ENCODE measurements at places on chromosomes 3 and 15. TPM values are rescaled to one million over a fixed set of nuclear protein-coding genes. Genes with fewer than 3 reads are reported as not detected.

DNA sequence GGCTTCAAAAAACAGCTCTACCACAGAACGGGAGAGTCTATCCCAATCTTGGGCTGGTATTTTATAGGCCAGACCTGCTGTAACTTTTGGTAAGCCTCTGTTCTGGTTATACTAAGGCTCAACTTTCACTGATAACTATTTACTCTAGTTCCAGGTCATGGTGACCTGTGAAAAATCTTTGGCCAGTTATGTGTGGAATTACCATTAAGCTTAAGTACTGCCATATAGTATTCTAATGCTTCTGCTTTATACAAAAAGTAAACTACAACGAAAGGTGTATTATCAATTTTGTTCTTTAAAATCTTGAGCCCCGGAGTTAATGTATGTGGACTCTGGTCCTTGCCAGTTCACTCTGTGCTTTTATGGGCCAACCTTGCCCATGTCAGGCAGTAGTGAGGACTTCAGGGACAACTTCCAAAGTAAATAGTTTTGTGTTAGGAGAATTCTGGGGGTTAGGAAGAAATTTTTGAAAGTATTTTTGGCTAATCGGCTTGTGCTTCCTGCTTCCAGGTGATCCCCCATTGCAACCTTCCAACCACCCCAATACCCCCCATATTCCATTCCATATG is 6.4 kb downstream of the SIAH2 start:
- DNase-seq: no peak

DNA sequence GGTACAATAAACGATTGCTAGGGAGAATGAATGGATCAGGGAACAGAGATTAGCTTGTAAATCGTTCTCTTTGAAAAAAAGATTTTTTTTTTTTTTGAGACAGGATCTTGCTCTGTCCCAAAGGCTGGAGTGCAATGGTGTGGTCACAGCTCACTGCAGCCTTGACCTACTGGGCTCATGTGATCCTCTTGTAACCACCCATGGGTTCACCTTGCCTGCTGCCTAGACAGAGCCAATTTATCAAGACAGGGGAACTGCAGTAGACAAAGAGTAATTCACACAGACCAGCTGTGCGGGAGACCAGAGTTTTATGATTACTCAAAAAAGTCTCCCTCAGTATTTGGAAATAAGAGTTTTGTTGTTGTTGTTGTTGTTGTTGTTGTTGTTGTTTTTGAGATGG is 39.6 kb downstream of the METTL6 start:
- DNase-seq: no peak

Gene FGF7
- total RNA-seq: not detected

GRCh38 chr15:84833447-84834228 is 16.5 kb downstream of the ALPK3 start:
- DNase-seq: no peak

- DNase-seq: peak; percentile 69
Measured at GRCh38 chr3:52204337-52205073, 6.5 kb downstream of the ALAS1 start.

Gene CCDC54
- not detected for total RNA-seq

Gene MYL3
- not detected for total RNA-seq

- no peak for DNase-seq
Measured at GRCh38 chr3:168878655-168879054, 782.9 kb upstream of the GOLIM4 start.

- DNase-seq: no peak
Measured at GRCh38 chr3:47295322-47295721, 12.6 kb downstream of the KLHL18 start.

Gene LIPC
- total RNA-seq: 1.0 TPM

Gene GDPGP1
- total RNA-seq: 5.2 TPM

DNA sequence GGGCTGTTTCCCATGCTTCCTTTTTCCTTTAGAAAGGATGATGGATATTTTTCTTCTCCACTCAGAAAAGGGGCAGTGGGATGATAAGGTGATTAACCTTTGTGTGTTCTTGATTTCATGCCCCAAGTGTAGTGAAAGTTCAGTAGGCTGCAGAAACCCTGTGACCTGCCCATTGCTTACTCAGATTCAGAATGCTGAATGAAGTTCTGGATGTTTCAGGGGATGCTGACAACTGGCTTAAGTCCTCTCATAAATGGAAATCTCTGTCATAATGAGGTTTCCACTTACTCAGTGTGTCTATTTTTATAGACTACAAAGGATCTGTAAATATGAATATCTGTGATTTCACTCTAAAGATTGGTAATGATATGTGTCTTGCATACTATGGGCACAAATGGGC is 471.3 kb upstream of the TPRG1 start:
- peak; percentile 48 for DNase-seq

DNA sequence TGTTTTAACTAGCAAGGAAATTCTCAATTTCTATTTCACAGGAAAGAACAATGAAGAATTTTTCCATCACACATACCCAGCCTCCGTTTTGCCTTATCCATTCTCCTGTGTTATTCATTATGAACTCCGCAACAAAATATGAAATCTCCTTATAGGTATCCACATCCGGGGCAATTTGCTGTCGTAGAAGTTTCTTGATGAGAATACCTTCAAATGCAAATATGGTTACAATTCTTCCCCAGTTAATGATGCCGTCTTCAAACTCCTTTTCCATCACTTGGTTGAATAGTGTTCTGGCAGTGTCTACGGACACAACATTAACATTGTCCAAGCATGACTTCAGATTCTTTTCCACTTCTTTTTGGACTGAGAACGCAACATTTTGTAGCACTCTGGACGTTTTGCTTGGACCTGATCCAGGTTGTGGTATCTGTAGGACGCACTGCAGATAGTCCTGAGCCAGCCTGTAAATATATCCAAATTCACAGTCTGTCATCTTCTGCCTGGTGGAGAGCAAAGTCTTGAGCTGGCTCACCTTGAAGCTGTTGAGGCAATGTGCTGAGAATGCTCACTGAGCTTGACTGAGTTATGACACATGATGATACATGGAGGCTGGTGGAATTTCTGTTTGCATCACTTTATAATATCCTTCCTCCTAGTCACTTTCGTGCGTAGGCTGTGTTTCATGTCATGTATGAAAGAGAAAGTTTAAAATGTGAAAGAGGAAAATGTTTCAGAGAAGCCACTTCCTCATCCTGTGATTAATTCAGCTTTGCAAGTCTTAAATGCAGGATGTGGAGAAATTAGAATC is at the start of gene BCL2A1:
Gene BCL2A1 (minus strand): TSS at position 573 of the 811 bp plus-strand sequence. CDS start 77 bp downstream, at position 496.
- DNase-seq: peak; percentile 82

GRCh38 chr3:191476066-191476772 is 15.3 kb downstream of the PYDC2 start:
- no peak for DNase-seq

Gene ITIH1
- total RNA-seq: not detected

Gene KLF15
- 0.11 TPM for total RNA-seq

DNA sequence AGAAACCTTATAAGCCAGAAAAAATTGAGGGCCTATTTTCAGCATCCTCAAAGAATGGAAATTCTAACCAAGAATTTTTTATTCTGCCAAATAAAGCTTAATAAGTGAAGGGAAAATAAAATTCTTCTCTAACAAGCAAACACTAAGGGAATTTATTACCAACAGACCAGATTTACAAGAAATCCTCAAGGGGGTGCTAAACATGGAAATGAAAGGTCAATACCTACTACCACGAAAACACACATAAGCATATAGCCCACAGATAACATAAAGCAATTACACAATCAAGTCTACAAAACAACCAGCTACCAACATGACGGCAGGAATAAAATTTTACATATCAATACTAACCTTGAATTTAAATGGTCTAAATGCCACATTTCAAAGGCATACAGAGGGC is 883.5 kb downstream of the SI start:
- no peak for DNase-seq

- DNase-seq: no peak
Measured at GRCh38 chr3:173921732-173922131, 524.2 kb downstream of the NLGN1 start.

DNA sequence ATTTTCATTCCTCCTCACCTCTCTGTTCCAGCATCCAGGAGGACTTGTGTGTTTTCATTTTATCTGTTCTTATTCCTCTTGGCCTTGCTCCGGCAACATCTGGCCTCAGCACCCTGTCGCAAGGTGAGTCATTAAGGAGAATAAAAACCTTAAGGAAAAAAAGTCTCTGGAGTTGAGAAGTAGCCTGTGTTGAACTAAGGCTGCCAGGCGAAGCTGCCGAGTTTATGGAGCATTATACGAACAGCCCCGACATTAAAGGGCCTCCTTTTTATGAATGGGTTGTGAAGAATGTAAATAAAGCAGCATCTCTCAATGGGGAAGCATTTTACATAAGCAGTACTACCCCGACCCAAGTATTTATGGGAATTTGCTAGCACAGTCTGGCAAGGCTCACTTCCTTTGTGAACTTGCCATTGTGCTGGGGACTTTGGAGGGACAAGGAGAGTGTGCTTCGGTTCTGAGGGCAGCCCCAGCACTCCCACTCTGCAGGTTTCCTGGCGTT is 4.7 kb downstream of the BAHD1 start:
- no peak for DNase-seq

Gene C15orf39
- 22.1 TPM for total RNA-seq

DNA sequence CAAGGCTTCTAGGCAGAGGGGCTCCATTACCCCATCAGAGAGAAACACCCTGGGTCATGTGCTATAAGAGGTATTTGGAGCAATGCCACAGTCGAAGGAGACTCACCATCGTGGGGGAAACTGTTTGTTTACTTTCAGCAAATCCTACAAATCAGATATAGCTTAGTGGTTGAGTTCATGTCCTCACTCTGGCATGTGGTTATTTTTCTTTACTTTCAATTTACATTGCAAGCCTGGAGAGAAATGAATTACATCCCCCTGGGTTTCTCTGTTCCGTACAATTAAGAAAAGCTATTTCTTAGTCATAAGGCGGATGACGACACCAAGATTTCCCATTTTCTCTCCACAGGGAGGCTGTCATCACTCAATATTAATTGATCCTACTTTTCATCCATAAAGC is 36.9 kb downstream of the RFTN1 start:
- no peak for DNase-seq

GRCh38 chr3:31567036-31567435 is 34.3 kb downstream of the STT3B start:
- DNase-seq: peak; percentile 58

DNA sequence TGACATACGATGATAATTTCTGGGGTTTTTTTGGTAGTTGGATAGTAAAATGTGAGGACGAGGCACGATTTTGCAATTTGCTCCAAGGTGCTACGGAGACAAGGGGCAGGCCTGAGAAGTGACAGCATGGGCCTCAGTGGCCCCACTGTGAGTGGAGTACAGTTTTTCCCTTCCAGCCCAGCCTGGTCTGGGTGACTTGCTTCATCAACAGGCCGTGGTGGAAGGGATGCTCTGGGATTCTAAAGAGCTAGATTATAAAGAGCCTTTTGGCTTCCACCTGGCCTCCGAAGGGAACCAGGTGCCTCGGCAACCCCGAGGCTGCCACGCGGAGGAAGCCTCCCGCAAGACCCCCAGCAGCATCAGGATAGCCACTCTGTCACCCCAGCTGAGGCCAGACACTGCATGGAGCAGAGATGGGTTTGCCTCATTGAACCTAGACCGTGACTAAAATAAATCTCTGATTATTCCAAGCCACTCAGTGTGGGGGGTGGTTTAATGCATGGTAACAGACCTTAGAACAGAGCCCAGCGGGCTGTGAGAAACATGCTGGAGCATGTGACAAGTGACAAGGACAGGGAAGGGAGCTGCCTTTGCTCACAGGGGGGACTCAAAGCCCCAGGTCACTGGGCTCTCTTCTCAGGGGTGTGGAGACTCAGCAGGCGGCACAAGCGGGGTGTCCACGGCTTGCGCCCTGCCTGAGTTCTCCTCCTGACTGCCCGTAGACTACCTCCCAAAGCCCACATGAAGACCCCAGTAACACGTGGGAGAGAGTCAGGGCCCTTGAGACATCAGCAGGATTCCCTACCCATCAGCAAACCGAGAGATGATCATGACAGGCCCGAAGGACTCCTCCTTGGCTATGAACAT is 22.6 kb upstream of the SLC41A3 start:
- DNase-seq: no peak

Gene CELSR3
- 17.8 TPM for total RNA-seq

Gene CCDC13
- 0.29 TPM for total RNA-seq

Gene ZCWPW2
- 0.68 TPM for total RNA-seq

DNA sequence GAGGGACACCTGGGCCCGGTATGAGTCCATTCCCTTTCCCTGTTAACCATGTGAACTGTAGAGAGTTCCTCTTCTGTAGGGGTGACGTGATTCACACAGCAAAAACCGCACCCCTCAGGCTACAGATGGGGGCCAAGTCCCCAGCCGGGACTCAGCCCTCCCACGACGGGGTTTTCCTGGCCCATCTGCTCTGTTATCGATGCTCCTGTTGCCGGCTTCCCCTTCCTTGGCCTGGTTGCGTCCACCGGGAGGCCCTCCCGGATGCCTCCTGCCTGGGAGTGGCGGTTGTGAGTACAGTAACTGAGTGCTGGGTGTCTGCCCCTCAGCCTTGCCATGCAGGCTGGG is 817 bp upstream of the PLXNA1 start:
- DNase-seq: peak; percentile 76

Gene GOLGA6L26
- total RNA-seq: not detected

Gene PPP1R14D
- not detected for total RNA-seq

- DNase-seq: no peak
Measured at GRCh38 chr15:90044916-90045371, 43.8 kb downstream of the ZNF710 start.

Gene USP13
- 11.7 TPM for total RNA-seq

GRCh38 chr15:100229181-100230163 is 112.3 kb downstream of the ADAMTS17 start:
- DNase-seq: peak; percentile 25

DNA sequence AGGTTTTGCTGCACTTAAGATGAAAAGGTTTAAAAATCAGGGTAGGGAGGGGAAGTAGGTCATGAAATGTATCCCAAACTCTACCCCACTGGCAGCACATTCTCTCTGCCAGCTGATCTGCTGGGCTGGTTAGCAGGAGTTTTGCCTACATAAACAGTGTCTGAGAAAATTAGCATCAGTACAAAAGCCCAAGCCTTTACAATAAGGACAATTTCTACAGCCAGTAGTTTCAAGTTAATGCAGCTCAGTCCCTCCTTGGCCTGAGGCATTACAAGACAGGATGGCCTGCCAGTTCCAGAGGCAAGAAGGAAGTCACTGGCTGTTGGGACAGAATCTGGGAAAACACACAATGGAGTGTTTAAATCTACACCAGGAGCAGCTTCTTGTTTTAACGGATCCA is 32.8 kb downstream of the NCEH1 start:
- no peak for DNase-seq

Gene SLC22A13
- 0.18 TPM for total RNA-seq

- DNase-seq: no peak
Measured at GRCh38 chr3:117696851-117697407, 987.4 kb downstream of the TUSC7 start.

Measured in activated CD8-positive, alpha-beta T cell treated with anti-CD3 and anti-CD28 coated beads for 36 hours (primary cell).